Activated CD4-positive, alpha-beta T cell treated with anti-CD3 and anti-CD28 coated beads, Interleukin-2, amount 50 U/mL, for 24 hours (primary cell): ENCODE measurements at places on chromosomes 13 and 19.

GRCh38 chr13:93951951-93952350 lies 527.5 kb downstream of the DCT start:
- DNase-seq = no peak

DNA sequence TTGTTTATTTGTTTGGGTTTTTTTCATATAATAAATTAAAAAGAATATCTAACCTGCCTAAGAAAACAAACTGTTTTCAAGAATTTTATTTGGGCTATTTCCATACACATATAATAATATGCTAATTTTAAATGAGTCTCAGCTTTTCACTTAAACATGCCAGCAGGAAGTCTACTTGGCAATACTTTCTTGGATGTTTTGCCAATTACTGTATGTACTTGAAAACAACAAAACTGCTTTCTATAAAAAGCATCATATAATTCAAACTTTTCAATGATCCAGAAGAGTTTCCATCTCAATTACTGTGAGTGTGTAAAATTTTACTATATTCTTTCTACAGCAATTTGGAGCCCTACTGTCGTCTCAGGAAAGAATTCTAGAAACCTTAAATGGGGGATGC lies 961.2 kb downstream of the PCDH17 start:
- no peak for DNase-seq

DNA sequence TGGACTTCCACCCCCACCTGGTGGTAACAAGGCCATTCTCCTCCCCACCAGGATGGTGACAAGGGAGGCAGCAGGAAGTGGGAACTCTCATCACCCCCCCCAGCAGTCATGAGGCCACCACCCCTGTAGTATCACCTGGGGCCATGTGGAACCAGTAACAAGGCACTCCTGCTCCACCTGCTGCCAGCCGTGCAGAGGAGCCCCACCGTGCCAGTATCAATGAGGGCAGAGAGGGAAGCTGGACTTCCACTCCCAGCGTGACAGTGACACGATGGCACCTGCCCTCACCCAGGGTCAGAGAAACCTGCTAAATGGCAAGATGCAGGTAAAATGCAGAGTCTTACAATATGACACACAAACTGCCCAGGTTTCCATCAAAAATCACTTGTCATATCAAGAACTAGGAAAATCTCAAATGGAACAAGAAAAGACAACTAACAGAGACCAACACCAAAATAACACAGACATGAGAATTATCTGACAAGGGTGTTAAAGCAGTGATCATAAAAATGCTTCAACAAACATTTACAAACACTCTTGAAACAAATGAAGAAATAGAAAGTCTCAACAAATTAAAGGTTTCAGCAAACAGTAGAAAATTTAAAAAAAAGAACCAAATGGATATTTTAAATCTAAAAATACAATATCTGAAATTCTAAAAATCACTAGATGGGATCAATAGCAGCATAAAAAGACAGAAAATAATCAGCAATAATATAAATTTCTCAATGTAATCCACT lies 9.1 kb upstream of the SPACA7 start:
- DNase-seq = no peak

- no peak for DNase-seq
These were observed 95.4 kb downstream of the CYSLTR2 start for GRCh38 chr13:48749144-48749543.

- DNase-seq = no peak
These were observed 58.5 kb downstream of the DGKH start for GRCh38 chr13:42106998-42107397.

DNA sequence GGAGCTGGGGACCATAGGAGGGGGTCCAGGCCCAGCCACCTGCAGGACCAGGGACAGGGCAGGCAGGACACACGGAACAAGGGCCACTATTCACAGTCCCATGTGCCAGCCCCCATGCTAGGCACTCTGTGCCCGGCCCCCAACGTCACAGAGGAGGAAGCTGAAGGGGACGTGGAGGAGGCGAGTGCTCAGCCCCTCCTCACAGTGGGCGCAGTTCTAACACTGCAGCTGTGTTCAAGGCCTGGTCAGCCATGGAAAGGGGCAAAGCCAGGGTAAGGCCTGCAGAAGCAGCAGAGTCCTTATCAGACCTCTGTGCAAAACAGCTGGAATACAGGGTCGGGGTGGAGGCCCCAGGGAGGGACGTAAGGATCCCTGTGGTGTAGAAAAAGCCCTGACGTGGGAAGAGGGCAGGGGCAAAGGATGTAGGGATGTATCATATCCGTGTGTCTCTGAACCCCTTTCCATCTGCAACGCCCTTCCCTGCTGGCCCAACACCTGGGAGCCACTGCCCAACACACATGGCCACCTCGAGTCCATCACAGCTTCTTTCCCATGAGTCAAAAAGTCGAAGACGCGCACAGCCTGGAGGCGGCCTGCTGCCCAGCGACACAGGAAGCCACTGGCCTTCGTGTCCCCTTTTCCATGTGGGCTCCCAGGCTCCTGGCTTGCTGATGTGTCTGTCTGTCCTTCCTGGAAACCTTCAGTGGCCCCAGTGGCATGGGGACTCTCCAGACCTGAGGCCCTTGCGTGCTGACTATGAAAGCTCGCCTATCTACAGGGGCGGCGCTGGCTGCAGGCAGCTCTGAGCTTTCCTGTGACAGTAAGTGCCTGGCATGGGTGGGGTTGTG lies 28.0 kb downstream of the SH3GL1 start:
- no peak for DNase-seq

GRCh38 chr19:19451429-19452242 lies 46.2 kb downstream of the GATAD2A start:
- DNase-seq = no peak

GRCh38 chr13:69948016-69948415 lies 159.6 kb upstream of the ATXN8OS start:
- no peak for DNase-seq

DNA sequence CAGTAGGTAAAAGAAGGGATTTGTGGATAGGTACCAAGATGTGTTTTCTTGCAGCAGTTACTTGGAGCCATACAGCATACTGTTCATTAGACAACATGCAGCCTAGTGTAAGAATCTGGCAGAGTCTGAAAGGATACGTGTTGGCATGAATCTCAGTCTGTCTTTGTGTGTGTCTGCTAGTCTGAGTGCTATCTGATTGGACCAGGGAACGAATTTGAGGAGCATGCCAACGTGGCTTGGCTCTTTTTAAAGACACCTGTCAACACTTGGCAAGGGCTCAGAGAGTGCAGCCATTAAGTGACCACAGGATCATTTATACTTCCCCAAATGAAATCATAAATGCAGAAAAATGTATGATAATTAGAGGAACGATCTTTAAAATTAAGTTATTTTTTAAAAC lies 27.6 kb upstream of the ATXN8OS start:
- no peak for DNase-seq

GRCh38 chr13:31495336-31495735 lies 244.0 kb upstream of the RXFP2 start:
- no peak for DNase-seq

GRCh38 chr13:102709536-102709935 lies 14.7 kb upstream of the METTL21C start:
- no peak for DNase-seq

- no peak for DNase-seq
These were observed 36.5 kb downstream of the TDRD3 start for GRCh38 chr13:60433505-60433904.

- DNase-seq = no peak
These were observed 626.2 kb downstream of the DIAPH3 start for GRCh38 chr13:59537500-59537899.

- no peak for DNase-seq
These were observed 218.1 kb downstream of the SHISA2 start for GRCh38 chr13:25833761-25834160.

GRCh38 chr19:21110183-21110582 lies 28.2 kb downstream of the ZNF714 start:
- no peak for DNase-seq

DNA sequence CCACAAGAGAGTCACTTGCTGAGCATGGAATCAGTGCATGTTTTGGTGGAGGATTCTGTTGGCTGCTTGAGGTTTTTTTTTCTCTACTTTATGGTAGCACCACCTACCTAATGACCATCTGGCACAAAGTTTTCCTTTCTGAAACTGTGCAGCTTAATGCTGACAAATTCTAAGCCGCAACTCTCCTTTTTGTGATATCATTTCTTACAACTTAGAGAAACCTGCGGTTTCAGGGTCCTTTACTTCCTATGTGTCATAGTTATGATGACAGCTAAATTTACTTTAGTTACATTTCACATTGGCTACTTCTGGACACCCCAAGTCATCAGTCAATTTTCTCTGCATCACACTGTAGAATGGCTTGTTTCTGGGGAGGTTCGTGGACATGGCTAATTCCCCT lies 115.4 kb upstream of the TMTC4 start:
- no peak for DNase-seq

GRCh38 chr13:49810567-49811526 lies 18.4 kb upstream of the KPNA3 start:
- no peak for DNase-seq

DNA sequence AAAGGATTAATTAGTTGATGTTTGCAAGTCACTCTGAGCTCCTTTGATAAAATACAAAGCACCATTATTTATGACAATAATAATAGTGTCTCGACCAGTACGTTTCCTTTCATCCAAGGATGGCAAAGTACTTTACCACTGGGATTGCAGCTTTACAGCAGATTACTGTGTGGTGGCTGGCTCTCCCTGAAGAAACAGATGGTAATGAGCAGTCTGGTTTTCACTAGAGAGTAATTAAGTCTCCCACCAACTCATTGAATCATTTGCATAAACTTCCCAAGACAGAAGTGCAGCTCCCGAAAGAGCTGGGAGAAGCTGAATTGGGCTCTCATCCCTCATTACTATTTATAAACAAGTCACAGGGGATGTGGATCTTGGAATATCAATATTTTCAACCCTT lies 48.7 kb downstream of the KLF5 start:
- no peak for DNase-seq

GRCh38 chr19:48965040-48965805 lies at the start of gene FTL:
Gene FTL, plus strand, starts transcription at chr19:48965309. Its CDS starts 199 bp downstream, at chr19:48965508.
- DNase-seq = peak; percentile 72

DNA sequence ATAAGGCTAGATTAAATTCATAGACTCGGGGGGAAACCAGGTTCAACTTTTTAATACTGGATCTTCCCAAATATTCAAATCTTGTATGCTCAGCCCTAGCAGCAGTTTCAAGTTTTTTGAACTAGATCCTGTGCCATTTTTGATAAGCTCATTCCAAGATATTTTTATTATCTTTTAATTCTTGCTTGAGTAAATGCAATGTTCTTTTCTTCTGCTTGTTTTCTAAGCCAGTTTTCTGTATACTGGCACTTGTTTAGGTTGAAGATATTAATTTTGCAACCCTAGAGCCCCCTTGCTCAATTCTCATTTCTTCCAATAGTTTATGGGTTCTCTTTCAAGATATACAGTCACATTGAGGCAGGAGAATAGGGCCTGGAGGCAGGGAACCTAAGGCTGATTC lies 13.1 kb upstream of the PNMA8C start:
- DNase-seq = no peak

DNA sequence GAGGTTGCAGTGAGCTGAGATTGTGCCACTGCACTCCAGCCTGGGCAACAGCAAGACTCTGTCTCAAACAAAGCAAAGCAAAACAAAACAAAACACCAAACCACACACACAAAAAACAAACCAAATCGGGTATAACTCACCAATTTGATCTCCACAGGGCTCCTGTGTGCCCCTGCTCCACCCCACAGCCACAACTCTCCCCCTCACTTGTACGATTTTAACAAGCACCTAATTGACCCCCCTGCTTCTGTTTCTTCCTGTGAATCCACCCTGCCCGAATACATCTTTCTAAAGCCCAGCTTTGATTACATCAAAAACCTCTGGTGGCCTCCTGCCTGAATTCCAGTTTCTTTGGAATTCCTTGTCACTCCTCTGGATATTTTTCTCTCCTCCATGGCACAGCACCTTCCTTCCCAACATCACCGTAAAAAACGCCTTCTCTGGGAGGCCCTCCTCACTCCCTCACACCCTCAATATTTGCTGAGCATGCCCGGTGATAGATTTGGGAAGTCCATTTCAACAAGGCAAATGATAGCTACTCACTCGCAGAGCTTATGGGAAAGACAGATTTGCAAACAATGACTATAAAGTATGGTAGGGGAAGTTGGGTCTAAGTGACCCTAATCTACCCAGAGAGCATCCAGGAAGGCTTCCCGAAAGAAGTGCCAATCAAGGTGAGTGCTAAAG lies 11.6 kb upstream of the RANBP3 start:
- no peak for DNase-seq

DNA sequence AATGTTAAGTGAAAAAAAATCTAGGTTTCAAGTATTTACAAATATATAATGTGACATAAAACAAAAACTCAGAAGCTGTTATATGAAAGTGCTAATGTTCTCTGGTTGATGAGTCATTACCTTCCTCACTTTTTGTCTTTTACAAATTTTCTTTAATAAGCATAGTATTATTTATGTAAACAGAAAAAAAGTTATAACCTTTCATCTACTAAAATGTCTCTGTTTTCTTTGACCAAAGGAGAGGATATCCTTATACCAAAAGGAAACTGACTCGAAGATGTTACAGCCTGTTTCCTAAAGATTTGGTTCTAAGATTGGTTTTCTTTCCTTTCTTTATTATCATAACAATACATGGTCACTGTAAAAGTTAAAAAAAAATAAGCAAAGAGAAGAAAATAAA lies 38.0 kb downstream of the RCBTB2 start:
- DNase-seq = no peak

- DNase-seq = peak; percentile 1
These were observed 28.0 kb upstream of the KBTBD7 start for GRCh38 chr13:41222259-41222852.

DNA sequence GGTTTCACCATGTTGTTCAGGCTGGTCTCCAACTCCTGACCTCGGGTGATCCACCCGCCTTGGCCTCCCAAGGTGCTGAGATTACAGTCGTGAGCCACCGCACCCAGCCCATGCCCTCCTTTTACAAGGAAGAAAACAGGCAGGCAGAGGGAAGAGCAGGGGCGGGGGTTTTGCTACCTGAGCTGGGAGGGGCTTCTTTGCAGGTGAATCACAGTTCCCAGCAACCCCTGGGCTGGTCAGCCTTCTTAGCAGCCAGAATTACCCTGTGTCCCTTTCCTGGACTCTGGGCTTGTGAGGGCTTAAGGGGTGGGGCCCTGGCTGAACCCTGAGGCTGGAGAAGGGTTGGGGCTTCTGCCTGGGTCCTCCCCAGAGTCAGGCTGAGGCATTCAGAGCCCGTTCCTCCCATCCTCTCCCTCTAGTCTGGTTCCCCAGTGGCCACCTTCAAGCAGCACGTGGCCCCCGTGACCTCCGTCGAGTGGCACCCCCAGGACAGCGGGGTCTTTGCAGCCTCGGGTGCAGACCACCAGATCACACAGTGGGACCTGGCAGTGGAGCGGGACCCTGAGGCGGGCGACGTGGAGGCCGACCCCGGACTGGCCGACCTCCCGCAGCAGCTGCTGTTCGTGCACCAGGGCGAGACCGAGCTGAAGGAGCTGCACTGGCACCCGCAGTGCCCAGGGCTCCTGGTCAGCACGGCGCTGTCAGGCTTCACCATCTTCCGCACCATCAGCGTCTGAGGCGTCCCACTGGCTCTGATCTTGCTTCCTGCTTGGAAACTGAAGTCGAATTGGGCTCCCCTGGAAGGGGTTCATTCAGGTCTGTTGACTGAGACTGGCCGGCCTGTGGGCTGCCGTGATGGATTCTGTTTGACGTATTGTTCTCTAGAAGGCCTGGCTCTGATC lies 2.8 kb upstream of the KCNJ14 start:
- DNase-seq = no peak

GRCh38 chr19:53998223-53998622 lies 6.8 kb downstream of the CACNG6 start:
- DNase-seq = no peak
